NCI-H1105 (cell line): ENCODE measurements at places on chromosomes 2 and 18.

- DNase-seq, result no peak
These were observed 52.5 kb downstream of the ZNF516 start for GRCh38 chr18:76442413-76443171.

- DNase-seq, result peak; percentile 78
These were observed 37.2 kb upstream of the CFAP36 start for GRCh38 chr2:55482186-55482884.

- DNase-seq, result no peak
These were observed 52.6 kb upstream of the KIDINS220 start for GRCh38 chr2:8889978-8890377.

DNA sequence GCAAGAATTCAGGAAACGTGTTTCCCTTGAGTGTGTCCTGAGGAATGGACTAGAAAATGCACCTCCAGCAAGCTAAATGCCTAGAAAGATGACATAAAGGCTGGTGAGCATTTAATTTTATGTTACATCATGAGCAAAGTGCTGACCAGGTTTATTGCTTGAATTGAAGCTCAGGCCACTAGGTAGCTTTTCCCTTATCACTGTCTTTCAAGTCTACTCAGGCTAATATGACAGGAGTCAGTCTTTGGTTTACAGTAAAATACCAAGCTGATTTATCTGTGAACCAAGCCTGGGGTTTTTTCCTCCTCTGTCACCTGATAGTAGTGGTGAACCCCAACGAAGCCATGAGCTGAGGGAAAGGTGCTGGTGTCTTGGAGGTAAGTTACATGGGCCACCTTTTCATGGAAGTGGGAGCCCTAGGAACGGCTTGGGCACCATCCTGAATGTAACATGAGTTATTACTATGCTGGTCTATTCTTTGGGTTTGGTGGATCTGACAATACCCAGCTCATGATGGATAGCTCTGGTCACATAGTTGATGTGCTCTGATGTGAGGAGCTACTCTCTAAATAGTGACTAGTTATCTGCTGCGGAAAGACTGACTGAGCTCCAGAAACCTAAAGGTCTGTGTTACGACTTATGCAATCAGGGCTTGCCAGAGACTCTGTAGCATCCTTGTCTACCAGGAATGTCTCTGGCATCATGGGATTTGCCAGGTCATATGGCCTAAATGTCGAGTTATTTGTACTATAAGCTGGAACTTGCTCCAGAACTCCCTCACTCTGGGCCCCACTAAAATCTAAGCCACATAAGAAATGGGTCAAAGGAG is 39.8 kb downstream of the NUP35 start:
- DNase-seq, result no peak

- no peak for DNase-seq
These were observed 199.5 kb downstream of the TTC32 start for GRCh38 chr2:19702267-19702666.

DNA sequence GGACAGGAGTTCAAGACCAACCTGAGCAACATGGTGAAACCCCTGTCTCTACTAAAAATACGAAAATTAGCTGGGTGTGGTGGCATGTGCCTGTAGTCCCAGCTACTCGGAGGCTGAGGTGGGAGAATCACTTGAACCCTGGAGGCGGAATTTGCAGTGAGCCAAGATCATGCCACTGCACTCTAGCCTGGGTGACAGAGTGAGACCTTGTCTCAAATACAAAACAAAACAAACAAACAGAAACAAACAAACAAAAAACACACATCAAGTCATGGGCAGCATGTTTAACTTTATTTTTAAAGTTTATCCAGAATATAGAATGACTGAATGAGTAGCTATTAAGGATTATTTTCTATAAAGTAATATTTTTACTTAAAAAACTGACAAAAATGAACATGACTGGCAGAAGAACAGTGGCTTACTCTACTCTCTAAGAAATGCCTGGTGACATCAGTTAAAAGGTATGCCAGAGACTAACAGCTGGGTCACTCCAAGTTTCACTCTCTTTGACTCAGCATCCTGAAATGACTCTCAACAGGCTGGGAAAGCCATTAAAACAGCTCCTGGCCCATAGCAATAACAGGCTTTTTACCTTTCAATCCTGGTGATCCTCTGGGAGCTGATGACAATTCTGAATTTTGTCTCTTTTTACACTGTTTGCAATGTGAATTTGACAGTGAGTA is 281.6 kb upstream of the STON1 start:
- DNase-seq, result no peak

DNA sequence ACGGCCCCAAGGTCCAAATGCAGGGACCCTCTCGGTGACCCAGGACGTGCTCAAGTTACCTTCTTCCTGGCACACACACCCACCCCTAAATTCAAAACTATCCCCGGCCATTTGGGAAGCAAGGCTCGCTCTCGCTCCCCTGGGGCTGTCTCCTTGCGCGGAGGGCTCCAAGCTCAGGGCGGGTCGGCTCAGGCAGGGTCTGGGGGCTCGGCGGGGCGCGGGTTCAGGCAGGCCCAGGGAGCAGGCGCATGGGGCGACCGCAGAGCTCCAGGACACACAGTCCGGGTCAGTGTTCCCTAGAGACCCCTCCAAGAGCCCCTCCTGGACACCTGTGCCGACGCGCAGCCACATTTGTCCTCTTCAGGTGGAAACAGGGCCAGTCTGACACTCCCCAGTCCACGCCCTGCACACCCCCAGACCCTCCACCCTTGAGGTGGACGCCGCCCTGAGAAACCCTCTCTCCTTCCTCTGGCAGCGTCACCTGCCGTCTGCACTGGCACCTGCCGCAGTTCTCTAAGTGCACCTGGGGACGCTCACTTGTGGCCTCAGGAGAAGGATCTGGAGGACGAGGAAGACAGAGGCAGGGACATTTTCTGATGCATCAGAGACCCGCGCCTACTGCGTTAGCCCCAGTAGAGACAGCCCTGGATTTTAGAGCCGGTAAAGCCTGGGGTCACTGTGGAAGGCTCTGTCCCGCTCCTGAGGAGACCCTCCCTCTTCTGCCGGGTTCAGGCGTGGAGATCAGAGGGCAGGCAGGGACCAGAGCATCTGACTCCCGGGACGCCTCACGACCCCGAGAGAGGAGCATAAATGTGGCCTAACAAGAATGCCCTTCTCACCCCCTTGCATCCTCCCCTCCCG is 138.8 kb downstream of the TWIST2 start:
- DNase-seq, result no peak

DNA sequence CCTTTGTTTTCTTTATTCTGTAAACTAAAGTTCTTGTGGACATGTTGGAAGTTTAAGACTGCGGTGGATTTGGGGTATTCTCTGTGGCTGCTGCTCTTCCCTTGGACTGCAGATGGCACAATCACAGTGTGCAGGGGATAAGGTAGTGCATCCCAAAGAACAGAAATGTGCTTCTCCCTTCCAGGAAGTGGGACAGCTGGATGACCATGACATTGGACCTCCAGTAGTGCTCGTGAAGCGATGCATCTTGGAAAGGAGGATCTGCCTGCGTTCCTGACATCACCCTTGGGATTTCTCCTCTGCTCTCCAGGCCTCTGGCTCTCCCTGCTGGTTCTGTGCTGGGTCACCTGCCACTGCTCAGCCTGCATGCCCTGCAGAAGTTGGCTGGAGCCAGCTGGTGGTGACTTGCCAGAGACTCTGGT is 109.9 kb downstream of the SLC4A3 start:
- no peak for DNase-seq

DNA sequence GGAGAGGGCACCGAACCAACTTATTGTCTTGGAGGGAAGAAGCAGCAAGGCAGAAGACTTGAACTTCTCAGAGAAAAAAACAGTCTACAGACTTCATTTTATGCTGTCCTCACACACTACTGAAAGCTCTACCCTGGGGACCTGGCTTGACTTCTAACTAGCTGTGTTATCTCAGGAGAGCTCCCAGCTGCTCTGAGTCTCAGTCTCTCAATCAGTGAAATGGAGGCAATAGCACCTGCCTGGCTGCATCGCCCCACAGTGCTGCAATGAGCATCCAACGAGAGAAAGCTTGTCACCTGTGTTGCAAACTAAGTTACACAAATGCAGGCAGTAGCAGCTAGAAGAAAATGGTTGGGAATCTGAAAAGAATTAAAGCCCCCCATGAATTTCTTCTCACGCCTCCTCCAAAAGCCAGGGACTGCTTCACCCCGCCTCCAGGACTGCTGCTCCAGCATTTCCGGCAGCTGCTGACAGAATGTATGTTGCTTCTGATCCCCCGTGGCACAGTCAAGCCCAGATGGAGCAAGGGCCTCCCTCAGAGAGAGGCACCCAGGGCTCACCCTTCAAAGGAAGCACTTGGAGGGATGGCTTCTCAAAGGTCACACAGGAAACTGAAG is 116.3 kb downstream of the BCL11A start:
- DNase-seq, result no peak

GRCh38 chr18:47893939-47894699 is 36.3 kb downstream of the SMAD2 start:
- no peak for DNase-seq

DNA sequence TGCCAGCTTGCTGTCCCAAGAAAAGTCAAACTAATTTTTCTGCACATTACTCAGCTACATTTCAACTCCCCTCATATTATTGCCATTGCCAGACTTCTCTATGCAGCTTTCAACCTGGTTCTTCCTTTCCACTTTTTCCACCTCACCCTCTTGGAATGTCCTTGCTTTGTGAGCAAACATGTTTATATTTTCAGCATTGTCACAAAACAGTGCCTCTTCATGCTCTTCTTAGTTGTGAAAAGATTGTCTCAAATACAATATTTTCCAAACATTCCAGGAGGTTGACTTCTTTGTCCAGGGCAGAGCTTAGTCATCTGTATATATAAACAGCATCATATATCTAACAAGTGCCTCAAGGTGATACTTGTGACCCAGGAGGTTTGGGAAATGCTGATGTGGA is 803.3 kb upstream of the CELF4 start:
- no peak for DNase-seq

GRCh38 chr2:32289165-32289999 is 11.7 kb downstream of the YIPF4 start:
- no peak for DNase-seq
